HFF-Myc (cell line): ENCODE measurements at places on chromosomes 4 and X.
A peak's percentile ranks its signal among the peaks of the same experiment; 100 is the strongest.

DNA sequence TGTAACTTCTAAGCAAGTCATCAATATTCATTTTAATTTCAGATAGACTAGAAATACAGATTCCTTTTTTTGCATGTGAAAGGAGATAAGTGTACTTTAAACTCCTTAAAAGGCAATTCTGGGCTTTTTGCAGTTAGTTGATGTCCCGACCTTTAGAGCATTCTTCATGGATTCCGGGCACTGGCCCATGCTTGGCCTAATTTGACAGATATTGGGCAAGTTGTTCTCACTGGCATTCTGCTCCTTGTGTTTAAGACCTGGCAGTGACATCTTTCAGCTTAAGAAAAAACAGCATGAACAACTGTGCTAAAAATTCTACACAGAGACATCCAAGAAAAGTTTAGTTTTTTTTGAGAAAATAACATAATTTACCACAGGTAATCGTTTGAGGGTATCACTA, 1037.2 kb downstream of the PCDH18 start:
- DNase-seq = no peak

GRCh38 chr4:39390603-39391002, 16.1 kb upstream of the KLB start:
- no peak for DNase-seq

GRCh38 chrX:9525511-9526248, 60.8 kb downstream of the TBL1X start:
- DNase-seq = no peak

DNA sequence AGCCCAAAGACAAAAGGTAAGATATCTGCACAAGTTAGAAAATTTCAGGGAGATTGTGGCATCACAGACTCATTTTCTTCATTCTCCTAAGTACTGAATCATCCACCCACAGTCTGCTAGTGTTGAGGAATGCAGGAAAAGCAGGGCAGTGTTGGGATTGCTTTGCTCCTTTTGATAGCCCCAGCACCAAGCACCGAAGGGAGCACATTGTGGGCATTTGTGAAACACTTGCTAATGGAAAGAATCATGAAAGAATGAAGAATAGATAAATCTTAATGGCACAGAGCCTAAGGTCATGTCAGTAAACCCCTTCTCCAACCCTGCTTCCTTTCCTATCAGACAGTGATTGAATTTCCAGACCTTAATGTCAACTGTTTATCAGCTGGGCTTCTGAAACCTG, 103.1 kb upstream of the GPRIN3 start:
- DNase-seq = no peak

- DNase-seq = no peak
These were observed 981.1 kb upstream of the AGA start for GRCh38 chr4:178423366-178423765.

GRCh38 chrX:38699696-38700095, 101.6 kb upstream of the MID1IP1 start:
- no peak for DNase-seq

DNA sequence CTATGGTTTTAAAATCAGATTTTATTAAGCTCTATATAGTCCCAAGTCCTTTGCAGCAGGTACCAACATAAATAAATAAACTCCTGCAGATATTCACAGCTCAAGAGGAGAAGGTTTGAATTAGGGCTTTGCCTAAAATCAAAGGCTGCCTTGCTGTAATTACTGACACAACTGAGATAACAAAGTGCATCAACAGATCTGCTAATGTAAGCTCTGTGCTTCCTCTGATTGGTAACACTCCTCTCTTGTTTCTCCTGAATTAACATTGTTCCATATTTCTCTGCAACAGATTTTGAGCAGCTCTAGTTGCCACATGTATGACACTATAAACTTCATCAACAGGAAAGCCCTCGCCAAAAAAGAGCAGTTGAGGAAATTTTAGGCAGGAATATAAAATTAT, 193.6 kb downstream of the SLC39A8 start:
- no peak for DNase-seq

GRCh38 chr4:143358923-143359643, 22.4 kb downstream of the GAB1 start:
- DNase-seq = peak; percentile 61

GRCh38 chrX:107721318-107721717, 54.3 kb downstream of the TSC22D3 start:
- DNase-seq = no peak

- no peak for DNase-seq
These were observed 54.5 kb downstream of the FHDC1 start for GRCh38 chr4:152990471-152991131.
